ENCODE measurements at places on chromosomes 6 and 20. TPM values are rescaled to one million over a fixed set of nuclear protein-coding genes. Genes with fewer than 3 reads are reported as not detected.

- DNase-seq: no peak
Measured at GRCh38 chr20:42985628-42986027, 204.1 kb downstream of the PTPRT start.

DNA sequence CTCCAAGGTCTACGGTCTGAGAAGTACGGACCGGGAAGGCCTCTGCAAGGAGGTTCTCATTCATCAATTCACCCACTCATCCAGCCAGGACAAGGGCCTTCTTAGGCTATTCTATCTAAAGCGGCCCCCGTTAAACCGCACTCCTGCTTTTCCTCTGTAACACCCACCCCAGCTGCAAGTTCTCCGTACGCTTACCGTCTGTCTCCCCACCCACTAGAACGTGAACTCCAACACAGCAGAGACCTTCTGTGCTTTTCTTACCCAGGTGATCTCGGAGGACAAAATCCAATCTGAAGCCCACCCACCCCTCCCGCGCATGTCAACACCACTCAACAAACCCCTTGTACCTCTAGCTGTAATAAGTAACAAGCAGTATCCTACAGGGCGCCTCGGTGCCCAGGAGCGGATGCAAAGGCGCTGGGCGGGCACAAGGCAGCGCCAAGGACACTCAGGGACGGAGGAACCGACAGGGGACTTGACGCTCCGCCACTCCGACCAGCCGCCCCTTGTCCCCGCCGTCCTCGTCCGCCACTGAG is 351 bp downstream of the AURKA start:
- no peak for DNase-seq

DNA sequence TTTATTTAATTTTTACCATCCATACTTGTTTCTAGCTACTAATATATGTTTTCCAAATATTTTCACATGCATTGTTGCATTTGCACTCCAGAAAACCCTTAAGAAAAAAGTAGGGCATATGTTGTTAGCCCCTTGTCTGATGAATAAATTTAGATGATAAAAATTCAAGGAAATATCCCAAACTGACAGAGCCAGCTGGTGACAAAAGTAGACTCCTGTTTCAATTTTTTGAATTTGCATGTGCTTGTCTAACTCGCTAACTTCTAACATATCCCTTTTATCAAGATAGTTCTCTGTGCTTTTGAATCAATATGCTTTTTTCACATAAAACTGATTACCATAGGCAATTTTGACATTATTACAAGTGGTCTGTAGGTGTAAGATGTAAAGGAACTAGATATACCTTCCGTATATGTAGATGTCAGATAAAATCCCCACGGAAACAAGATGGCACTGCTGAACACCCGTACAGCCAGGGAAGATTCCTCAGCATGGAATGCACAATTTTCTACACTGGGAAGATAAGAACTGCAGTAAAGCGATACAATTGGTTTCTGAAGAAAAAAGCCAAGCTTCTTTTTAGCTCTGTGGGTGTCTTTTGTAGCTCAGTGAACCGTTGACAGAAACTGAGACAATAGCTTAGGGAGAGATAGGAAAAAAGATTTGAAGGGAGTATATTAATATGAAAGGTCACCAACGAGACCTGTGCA is 437.6 kb upstream of the RNF217 start:
- DNase-seq: no peak

RHAG gene
- total RNA-seq: 1.4 TPM

Measured in right cardiac atrium (tissue), 5 donors.